ENCODE measurements at places on chromosomes 1 and 21. TPM values are rescaled to one million over a fixed set of nuclear protein-coding genes. Genes with fewer than 3 reads are reported as not detected.

Gene DNAH14
- 47.0 TPM for total RNA-seq

Gene CXADR
- 24.7 TPM for total RNA-seq

Gene VASH2
- total RNA-seq = 1.7 TPM

DNA sequence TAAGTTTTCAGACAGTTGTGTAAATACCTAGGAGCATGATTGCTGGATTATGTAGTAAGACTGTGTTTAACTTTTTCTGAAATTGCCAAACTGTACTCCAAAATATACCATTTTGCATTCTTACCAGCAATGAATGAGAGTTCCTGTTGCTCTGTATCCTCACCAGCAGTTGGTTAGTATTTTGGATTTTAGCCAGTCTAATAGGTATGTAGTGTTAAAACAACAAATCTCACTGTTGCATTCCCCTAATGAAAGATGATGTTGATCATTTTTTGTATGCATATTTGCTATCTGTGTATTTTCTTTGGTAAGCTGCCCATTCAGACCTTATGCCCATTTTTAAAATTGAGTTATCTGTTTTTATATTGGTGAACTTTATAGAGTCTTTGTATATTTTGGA is 89.9 kb downstream of the RASAL2 start:
- no peak overlapping the region for H3K27ac ChIP-seq
- no peaks in the 10 kb centered on the region for H3K36me3 ChIP-seq
- no peaks in the 10 kb centered on the region for H3K4me1 ChIP-seq
- DNase-seq = no peak

GRCh38 chr1:234989019-234989418 is 139.6 kb downstream of the TOMM20 start:
- H3K4me3 ChIP-seq = no peak overlapping the region
- H3K4me1 ChIP-seq = peaks cover 45% of the 10 kb centered on the region
- H3K27me3 ChIP-seq = no peaks in the 10 kb centered on the region
- no peak for DNase-seq
- peak overlapping the region; percentile 100 for H3K27ac ChIP-seq

- no peaks in the 10 kb centered on the region for H3K36me3 ChIP-seq
- no peak for DNase-seq
- no peak overlapping the region for H3K4me3 ChIP-seq
- no peaks in the 10 kb centered on the region for H3K4me1 ChIP-seq
- H3K27ac ChIP-seq = no peak overlapping the region
Observed at GRCh38 chr1:206794294-206794908, 22.1 kb upstream of the IL10 start.

- H3K27ac ChIP-seq = peak overlapping the region; percentile 95
- DNase-seq = peak; percentile 77
- H3K36me3 ChIP-seq = no peaks in the 10 kb centered on the region
Observed at GRCh38 chr1:23403735-23404486, 20.6 kb downstream of the TCEA3 start.

GRCh38 chr1:232096751-232097150 is 470.2 kb downstream of the DISC1 start:
- H3K4me3 ChIP-seq = no peak overlapping the region
- H3K36me3 ChIP-seq = no peaks in the 10 kb centered on the region
- H3K27me3 ChIP-seq = no peaks in the 10 kb centered on the region
- no peak overlapping the region for H3K27ac ChIP-seq
- no peaks in the 10 kb centered on the region for H3K4me1 ChIP-seq

DNA sequence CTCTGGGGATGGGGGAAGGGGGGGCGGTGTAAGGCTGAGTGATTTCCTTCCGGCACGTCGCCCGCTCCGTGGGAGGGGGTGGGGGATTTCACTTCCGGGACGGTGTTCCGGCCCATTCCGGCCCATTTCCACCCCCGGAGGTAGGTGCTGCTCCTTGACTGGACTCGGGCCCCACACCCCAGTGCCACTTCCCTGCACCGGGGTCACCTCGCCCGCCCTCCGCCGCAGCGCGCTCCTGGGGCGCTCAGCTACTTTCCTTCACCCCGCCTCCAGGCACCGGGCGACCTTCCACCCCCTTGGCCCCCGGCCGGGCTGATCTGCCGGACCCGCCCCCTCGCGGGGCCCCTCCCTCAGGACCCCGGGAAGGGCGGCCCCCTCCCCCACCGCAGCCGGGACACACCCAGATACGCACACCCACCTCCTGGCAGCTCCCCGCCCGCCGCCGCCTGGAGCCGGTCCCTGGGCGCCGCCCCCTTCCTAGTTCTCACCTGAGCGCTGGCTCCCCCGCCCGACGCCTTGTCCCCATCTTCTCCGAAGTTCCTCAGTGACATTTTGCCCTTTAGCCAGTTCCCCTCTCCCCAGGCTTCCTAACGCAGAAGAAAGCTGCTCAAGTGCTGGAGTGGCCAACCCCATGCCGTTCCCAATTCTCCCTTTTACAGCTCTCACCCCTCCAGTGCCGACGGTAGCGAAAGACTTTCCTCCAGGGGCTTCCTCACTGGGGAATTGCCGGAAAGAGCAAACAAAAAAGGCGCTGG is at the start of gene ZBTB37:
TSS of gene ZBTB37 (plus strand) at position 115 of the 755 bp plus-strand sequence. CDS start 1,846 bp downstream, outside the sequence.
- H3K4me3 ChIP-seq = peak within 1 kb of the TSS; percentile 79
- DNase-seq = no peak

DNA sequence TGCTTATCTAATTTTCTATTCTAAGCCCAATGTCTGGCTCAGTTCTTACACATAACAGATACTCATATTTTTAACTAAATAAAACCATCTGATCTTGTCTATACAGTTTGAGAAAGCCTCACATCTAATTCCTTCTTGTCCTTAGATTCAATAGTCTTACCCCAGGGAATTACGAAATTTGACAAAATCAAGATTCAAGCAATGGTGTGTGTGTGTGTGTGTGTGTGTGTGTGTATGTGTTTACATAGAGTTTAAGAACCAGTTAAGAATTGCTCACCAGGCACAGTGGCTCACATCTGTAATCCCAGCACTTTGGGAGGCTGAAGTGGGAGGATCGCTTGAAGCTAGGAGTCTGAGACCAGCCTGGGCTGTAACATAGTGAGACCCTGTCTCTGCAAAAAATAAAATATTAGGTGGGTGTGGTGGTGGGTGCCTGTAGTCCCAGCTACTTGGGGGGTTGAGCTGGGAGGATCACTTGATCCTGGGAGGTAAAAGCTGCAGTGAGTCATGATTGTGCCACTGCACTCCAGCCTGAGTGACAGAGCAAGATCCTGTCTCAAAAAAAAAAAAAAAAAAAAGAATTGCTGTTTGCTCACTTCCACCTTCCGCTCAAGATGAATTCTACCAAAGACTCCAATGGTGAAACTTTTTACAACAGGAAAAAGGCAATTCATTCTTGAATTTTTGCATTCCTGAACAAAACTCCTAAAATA is 6.2 kb downstream of the WDR64 start:
- no peak overlapping the region for H3K27ac ChIP-seq
- no peak for DNase-seq
- H3K27me3 ChIP-seq = no peaks in the 10 kb centered on the region

DNA sequence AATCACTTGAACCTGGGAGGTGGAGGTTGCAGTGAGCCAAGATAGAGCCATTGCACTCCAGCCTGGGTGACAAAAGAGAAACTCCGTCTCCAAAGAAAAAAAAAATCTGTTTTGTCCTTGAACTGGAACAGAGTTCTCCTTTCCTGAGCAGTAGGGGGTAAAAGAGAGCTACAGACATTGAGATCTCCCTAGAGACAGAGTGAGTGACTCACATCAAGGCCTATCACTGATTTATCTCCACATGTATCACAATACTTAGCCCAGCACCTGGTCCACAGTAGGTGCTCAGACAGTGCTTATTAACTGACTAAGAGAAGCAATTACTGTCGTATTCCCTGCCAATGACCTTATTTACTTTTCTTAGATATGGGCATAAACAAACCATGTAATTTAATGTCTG is 354.1 kb upstream of the C1orf87 start:
- H3K27me3 ChIP-seq = no peaks in the 10 kb centered on the region
- no peak overlapping the region for H3K4me3 ChIP-seq
- no peak overlapping the region for H3K27ac ChIP-seq
- no peak for DNase-seq
- H3K36me3 ChIP-seq = no peaks in the 10 kb centered on the region
- no peaks in the 10 kb centered on the region for H3K4me1 ChIP-seq

GRCh38 chr1:174391716-174392115 is 56.0 kb upstream of the GPR52 start:
- no peaks in the 10 kb centered on the region for H3K4me1 ChIP-seq
- H3K27me3 ChIP-seq = no peaks in the 10 kb centered on the region
- H3K36me3 ChIP-seq = no peaks in the 10 kb centered on the region
- no peak overlapping the region for H3K4me3 ChIP-seq
- DNase-seq = no peak
- H3K27ac ChIP-seq = no peak overlapping the region

GRCh38 chr1:217137210-217137881 is 414.1 kb upstream of the ESRRG start:
- no peaks in the 10 kb centered on the region for H3K36me3 ChIP-seq
- no peak for DNase-seq
- no peak overlapping the region for H3K27ac ChIP-seq
- H3K4me1 ChIP-seq = no peaks in the 10 kb centered on the region

- H3K27me3 ChIP-seq = no peaks in the 10 kb centered on the region
- no peaks in the 10 kb centered on the region for H3K36me3 ChIP-seq
- H3K4me1 ChIP-seq = peaks cover 3% of the 10 kb centered on the region
Observed at GRCh38 chr1:204506201-204506968, 9.8 kb upstream of the MDM4 start.

DNA sequence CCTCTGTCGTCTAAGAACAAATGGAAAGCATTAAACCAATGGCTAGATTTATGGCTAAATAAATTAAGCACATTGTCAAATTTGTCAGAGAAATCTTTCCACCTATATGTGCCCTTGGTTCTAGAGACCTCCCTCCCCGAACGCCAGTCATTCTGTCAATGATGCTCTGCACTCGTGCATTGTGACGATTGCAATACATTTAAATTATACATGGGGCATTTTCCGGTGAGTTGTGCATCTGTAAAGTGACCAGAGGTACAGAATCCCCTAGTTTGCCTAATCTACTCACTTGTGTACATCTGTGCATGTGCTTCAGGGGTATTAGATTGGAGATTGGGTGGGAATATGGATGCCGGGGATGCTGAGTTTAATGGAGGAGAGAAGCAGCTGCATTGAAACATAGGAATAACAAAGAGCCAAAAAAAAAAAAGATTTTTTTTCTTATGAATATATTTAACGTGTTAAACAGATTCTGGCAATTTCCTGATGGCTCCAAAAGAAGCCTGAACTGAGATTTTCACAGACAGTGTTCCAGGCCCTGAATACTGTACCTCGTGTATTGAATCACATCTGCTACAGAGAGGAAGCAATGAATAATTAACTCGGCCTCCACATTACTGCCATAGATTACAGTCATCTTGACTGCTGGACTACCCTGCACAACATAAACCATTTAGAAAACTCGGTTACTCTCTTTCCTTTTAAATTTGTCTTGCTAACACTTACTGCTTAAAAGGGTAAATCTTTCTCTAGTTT is 149.0 kb upstream of the C1orf87 start:
- H3K4me1 ChIP-seq = no peaks in the 10 kb centered on the region
- no peak overlapping the region for H3K27ac ChIP-seq
- H3K36me3 ChIP-seq = no peaks in the 10 kb centered on the region
- no peaks in the 10 kb centered on the region for H3K27me3 ChIP-seq
- no peak overlapping the region for H3K4me3 ChIP-seq

DNA sequence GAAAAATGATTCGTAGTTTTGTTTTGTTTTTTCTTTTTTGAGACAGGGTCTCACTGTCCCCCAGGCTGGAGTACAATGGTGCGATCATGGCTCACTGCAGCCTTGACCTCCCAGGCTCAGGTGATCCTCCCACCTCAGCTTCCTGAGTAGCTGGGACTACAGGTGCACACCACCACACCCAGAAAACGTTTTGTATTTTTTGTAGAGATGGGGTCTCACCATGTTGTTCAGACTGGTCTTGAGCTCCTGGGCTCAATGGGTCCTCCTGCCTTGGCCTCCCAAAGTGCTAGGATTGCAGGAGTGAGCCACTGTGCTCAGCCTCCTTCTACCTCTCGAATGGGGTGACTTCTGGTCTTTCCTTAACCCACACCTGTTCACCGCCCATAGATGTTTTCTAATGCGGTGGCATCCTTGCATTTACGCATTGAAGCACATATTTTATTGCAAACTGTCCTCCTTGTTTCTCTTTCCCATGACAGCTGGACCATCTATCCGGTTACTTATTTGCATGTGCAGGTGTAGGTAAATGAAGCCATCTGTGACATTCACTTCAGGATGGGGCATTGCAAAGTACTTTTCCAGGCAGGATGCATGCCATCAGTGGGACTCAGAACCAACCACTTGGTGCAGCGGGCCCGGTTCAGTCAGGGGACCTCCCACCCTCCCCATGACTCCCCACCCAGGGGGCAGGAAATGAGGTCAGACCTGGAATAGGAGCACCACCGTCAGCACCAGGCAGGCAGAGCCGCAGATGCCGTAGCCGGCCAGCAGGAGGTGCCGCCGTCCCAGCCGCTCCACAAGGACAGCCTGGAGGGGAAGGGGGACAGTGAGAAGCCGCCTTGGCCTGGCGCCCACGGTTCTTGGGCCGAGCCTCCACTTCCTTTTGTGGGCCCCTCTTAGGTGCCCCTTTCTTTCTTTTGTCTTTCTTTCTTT is 16.5 kb downstream of the SLC2A7 start:
- no peak overlapping the region for H3K27ac ChIP-seq
- H3K4me1 ChIP-seq = no peaks in the 10 kb centered on the region
- H3K27me3 ChIP-seq = no peaks in the 10 kb centered on the region
- no peaks in the 10 kb centered on the region for H3K36me3 ChIP-seq
- no peak for DNase-seq

DNA sequence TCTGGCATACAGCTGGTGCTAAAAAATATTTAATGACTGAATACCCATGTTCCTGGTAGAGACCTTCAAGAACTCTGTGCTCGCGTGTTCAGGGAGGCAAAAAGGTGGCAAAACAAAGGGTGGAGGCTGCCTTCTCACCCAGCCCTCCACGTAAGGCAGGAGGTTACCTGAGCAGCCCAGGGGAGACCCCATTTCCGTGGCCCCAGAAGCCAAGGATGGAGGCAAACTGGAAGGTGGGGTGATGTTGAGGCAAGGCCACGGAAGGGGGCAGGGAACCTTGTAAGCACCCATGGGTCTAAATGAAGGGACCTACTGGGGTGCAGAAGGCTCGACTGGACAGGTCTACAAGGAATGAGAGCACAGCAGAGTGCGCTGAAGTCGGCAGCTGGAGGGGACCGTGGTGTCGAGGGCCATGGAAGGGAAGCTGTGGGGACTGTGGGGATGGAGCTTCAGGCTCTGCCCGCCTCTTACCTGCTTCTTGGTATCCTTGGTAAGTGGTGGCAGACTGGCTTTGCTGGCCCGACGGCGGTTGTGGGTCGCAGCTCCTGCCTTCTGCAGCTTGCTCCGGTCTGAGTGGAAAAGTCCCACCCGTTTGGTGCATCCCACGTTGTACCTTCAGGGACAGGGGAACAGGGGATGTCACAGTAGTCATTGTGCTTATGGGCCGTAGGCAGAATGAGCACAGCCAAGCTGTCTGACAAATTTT is 8.9 kb upstream of the A3GALT2 start:
- peak overlapping the region; percentile 37 for H3K27ac ChIP-seq
- H3K4me3 ChIP-seq = no peak overlapping the region
- H3K36me3 ChIP-seq = peaks cover 61% of the 10 kb centered on the region
- DNase-seq = no peak
- H3K4me1 ChIP-seq = peaks cover 35% of the 10 kb centered on the region

- peak overlapping the region; percentile 97 for H3K4me3 ChIP-seq
- H3K36me3 ChIP-seq = no peaks in the 10 kb centered on the region
- no peaks in the 10 kb centered on the region for H3K27me3 ChIP-seq
- peak overlapping the region; percentile 78 for H3K27ac ChIP-seq
Observed at GRCh38 chr1:227318853-227319607, 738 bp upstream of the CDC42BPA start.

Data from Panc1 (cell line).